ENCODE measurements at places on chromosomes 12 and 14.

GRCh38 chr14:96047101-96047500 is 7.9 kb downstream of the C14orf132 start:
- DNase-seq, result no peak

DNA sequence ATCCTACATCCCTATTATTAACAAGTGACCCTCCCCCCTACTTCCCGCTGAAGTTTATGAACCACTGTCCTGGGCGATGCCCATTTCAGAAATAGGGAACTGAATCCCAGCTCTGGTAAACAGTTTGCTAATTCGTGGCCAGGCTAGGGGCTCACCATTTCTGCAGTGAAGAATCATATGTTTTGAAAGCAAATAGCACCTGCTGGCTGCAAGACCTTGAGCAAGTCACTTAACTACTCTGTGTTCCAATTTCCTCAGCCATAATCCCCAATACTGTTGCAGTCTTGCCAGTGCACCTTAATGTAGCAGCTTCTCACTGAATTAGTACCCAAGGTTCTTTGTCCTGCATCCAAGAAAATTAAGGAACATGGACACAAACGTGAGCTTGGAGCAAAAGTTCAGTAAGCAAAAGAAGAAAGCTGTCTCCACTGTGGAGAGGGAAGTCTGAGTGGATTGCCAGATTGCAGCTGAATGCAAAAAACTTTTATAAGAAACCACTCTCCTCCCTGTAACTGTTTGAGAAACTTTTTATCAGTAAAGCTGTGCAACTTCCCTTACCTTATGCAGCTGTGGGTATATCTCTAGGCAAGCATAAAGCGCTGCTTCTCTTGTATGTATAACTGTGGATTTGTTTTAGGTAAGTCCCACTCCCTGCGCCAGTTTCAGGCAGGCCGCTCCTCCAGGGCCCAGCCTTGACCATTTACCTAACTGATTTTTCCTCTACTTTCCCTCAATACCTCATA is 824 bp downstream of the OAS1 start:
- no peak for DNase-seq

DNA sequence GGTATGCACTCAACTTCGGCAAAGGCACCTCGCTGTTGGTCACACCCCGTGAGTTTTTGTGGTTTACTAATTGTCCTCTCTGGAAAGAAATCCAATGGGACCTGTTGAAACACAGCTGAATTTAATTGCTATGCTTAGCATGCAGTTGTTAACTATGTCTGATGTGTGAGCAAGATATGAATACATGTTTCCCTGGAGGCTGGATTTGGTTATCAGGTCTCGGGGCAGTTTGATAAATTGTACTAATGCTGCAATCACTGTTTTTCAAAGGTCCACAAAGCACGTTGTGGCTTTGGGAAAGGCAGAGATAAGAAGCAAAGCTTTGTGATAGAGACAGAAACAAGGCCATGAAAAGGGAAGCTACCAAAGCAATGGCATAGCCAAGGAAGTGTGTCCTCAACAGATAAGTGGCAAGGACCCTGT is 91.3 kb downstream of the DAD1 start:
- DNase-seq, result no peak

- no peak for DNase-seq
Measured at GRCh38 chr12:69986114-69986513, 161.1 kb downstream of the MYRFL start.

DNA sequence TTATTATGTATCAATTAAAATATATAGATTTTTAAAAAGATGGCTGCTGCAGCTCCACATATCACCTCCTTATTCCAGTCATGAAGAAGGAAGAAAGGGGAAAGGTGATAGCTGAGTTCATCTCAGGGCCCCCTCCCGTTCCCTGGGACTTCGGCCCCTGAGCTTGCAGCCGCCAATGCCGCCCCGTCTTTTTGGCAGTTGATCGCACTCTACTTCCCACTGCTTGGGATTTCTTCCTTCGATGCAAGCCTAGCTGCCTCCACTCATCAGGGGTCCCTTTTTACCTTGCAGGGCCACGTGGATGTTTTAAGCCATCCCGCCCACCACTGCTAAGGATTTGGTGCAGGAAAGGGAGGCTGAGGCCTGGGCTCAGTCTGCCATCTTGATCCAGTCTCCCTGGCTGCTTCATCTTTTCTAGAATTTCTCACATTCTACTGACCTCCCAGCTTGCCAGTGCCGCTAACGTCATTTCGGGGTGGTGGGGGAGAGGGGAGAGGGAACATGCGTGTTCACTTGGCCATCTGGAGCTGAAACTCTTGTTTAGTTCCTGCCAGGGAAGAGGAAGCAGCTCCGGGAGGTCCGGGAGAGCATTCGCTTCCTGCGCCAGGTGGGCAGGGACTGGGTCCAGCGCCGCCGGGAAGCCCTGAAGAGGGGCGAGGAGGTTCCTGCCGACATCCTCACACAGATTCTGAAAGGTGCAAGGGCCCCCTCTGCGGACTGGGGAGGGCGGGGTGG is 31.3 kb downstream of the CYP46A1 start:
- DNase-seq, result no peak

GRCh38 chr12:129700036-129700435 is 203.8 kb downstream of the TMEM132D start:
- DNase-seq, result no peak

- no peak for DNase-seq
Measured at GRCh38 chr14:58026967-58027366, 125.0 kb downstream of the ARMH4 start.

DNA sequence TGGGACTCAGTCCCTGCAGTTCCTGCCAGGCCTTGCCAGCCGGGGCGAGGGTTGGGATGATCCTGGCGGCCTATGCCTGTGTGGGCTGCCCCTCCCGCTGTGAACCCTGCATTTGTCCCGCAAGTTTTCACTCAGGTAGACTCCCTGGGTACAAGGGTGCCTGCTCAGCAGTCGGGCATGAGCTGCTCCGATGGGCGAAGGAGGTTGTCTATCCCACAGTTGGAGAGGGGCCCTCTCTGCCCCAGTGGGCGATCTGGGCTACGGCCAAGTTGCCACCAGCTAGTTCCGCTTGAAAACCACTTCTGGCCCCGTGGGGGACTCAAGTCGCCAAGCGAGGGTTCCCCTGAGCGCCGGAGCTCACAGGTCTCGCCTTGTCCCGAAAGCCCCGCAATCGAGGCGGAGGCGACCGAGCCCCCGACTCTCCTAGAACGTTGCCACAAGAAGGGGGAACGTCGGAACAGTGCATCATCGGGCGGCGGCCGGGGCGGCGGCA is 365 bp upstream of the TPI1 start:
- DNase-seq, result no peak

DNA sequence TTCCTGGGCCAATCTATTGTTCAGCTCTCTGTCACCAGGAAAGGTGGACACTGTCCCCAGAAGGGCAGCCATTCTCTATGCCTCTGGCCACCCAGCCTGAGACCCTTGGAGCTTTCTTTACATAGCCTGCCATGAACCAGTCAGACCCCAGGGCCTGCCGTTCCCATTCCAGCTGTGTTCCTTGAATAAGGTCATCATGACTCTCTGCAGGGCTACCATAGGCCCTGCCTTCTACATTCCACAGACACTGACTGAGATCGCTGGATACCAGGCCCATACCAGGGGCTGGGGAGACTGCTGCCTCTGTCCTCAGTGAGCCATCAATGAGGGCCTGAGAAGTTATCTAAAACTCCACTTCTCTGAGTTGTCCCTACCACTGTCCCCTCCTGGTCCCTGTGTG is 75.5 kb downstream of the SYNE3 start:
- no peak for DNase-seq

GRCh38 chr12:75564852-75565251 is 53.4 kb upstream of the KRR1 start:
- DNase-seq, result no peak

DNA sequence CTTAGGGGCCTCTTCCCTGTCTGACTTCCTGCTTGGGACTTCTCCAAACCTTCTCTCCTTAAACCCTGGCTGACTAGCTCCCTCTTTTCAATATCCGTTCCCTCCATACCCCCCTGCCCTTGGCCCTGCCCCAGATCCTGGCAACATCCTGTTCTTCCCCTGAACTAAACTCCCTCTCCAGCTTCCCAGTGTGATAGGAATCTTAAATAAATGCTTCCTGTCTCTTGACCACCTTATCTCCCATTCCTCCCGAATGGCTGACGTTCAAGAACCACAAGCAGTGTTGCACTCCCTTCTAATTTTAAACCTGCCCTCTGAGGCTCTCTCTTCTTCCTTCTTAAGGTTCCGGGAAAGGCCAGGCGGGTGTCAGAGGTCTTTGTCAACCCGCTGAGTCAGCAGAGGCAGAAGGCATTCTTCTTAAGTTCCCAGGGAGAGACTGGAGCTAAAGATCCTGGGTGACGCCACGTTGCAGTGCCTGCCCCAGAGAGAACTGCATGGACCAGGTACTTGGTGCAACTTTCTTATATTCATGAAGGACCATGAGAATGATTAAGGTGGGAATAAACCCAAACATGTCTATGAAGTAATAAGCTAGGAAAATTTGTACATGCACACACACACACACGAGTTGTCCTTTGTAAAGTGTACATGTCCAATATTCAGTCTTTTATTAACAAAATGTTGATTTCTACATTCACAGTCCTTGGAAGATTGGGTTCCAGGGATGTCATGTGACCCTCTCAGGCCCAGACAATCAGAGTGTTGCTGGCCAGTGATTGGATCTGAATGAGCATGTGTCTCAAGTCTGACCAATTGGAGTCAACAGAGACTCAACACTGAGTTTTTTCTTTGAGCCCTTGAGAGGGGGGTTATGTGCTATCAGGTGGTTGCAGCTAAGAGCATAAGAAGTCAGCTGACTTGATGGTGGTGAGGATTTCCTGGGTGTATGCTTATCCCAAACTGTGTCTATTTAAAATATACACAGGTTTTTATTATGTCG is 420.2 kb upstream of the TBX3 start:
- DNase-seq, result no peak

- DNase-seq, result no peak
Measured at GRCh38 chr12:108319277-108320234, 19.6 kb downstream of the CMKLR1 start.

- DNase-seq, result peak; percentile 1
Measured at GRCh38 chr12:40921563-40922163, 229.4 kb downstream of the CNTN1 start.

DNA sequence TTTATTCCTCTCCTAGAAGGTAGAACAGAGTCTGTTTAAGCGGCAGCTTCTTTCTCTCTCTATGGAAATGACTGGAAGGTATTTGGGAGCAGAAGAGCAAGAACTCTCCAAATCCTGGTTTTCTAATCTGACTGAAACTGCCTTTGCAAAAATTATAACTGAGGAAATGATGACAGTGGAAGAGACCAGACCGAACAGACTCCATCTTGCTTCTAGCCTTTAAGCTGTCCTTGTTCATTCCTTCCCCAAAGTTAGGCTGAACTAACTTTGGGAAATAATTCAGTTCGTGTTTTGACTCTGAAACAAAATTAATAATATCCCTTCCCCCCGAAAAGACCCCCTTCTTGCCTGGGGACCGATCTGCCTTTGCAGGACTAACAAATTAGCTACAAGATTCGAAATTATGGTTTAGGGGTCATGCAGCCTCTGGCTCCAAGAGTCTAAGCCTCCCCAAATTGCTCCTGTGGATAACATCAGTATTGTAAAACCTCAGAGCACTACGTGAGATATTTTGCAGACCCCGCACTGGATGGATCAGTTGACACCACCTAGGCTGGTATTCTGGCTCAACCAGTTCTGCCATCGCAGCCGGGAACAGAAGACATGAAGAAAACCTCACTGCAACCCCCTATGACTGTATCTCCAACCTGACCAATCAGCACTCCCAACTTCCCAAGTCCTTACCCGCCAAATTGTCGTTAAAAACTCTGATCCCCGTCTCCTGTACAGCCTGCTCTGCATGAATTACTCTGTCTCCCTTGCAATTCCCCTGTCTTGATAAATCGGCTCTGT is 14.1 kb downstream of the SELPLG start:
- DNase-seq, result no peak

GRCh38 chr12:27869567-27869966 is 89.5 kb upstream of the MANSC4 start:
- no peak for DNase-seq

DNA sequence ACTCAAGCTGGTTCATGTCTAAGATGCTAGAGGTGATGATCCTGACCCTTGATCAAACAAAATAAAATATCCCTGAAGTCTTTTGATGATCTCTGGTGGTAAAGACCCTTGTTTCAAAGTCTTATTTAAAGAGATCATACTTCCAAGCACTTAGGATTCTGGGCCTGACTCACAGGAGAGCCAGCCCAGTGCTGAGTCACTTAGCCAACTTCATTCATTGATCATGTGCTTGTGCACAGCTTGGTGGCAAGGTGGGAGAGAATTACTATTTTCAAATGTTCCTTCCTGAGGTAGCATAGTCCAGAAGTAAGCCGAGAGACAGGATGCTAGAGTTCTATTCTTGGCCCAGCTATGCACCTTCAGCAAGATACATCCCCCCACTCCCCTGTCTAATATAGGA is 40.6 kb downstream of the SCN8A start:
- DNase-seq, result no peak

- DNase-seq, result no peak
Measured at GRCh38 chr12:128365032-128365431, 98.1 kb downstream of the TMEM132C start.

DNA sequence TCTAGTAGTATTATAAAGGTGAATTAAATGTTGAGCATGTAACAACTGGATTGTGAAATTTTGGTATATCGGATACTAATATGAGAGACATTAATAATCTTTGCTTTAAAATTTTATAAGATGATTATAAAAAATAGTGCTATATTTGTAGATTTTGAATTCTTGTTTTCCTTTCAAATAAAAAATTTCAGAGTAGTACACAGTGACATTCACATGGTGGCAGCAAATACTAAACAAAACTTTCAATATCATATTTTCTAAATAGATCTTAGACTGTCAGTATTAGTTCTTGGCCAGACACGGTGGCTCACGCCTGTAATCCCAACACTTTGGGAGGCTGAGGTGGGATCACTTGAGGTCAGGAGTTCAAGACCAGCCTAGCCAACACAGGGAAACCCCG is 166.0 kb downstream of the NAV3 start:
- no peak for DNase-seq

DNA sequence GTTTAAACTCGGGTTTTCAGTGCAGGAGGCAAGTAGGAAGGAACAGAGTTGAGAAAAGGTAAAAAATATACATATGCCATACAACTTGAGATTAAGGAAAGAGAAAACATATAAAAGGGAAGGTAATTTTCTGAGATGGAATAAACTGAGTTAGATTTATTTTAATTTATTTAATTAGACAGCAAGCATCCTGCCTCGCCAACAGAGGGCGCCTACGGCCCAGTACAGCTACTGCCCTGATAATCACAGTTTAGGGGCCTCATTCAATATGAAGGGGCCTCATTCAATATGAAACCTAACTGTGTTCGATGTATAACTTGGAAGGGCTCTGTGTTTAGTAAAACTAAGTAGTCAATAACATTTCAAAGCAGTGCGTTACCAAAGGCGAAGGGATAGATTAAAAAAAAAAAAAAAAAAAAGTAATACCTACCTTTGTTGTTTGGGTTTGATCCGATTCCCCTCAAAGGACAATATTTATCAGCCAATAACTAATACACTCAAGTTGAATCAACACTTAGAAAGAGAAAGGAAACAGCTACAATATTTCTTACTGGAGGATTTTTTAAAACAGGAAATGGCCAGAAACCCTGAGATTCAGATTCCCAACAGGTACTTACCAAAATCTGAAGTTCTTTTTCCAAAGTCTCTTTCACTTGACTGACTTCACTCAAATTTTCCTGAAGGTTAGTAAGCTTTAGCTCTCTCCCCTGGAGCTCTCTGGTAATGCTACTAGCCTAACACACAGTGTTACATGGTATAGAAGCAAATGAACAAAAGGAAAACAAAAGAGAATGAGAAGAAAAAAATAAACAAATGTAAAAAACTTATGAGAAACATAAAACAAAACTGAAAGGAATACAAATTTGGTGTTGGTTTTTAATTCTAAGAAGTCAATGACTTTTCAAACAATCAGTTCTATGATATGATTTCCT is 70.0 kb upstream of the VPS33A start:
- peak; percentile 39 for DNase-seq
